Stimulated activated naive B cell treated with anti-CD40 and anti-IgM and Interleukin-4, amounts not matched to agents 10 μg/mL and 1 μg/mL and 100 μg/mL, for 72 hours (primary cell): ENCODE measurements at places on chromosomes 16 and 17.

GRCh38 chr17:41434415-41434814 is 6.4 kb downstream of the KRT38 start:
- DNase-seq, result no peak

DNA sequence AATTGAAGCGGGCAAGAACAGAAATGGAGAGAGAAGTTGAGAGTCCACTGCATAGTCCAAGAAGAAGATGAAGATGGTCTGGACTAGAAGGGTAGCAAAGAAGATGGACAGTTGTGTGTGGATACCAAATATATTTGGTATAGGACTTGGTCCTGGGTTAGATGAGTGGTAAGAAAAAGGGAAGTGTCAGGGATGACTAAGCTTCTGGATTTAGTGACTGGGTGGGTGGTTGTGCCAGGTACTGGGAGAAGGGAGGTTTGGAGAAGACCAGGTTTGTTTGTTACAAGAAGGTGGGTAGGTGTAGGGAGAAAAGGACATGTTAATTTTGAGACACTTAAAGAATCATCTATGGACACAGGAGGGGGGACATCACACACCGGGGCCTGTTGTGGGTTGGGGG is 5.4 kb downstream of the VMP1 start:
- no peak for DNase-seq

- no peak for DNase-seq
These were observed 793 bp downstream of the COG7 start for GRCh38 chr16:23452221-23452571.

DNA sequence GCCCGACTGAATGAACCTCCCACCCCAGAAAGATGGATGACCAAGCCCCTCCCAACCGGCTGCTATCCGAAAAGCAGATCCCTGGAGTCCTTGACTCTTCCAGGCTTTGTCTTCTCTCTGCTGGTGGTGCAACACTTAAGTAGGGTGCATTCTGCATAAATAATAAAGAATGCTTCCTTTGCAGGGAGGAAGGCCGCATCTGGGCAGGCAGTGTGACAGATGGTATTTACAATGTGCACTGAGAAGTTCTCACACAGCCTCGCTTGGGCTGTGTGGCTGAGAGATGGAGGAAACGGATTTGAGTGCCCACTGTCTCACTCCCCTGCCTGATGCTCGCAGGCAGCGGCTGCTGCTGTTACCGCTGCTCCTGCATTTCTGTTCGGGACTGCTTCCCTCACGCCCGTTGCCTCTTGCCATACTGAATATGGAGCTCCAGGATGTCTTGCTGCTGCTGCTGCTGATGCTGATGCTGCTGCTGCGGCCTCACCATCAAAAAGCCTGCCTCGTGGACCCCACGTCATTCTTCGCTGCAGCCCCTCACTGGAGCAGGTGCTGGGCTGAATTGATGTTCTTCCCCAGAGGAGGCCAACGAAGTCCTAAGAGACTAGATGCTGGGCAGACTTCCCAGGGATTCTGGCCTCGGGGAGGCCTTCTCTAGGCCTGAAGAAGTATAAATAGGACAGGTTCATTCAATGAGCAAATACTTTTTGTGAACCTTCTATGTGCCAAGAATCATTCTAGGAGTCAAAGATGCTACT is 7.1 kb upstream of the RHBDL3 start:
- DNase-seq, result no peak

- DNase-seq, result no peak
These were observed 387.4 kb upstream of the ASIC2 start for GRCh38 chr17:33680472-33680871.
